Panc1 (cell line): ENCODE measurements at places on chromosomes 11 and 22. TPM values are rescaled to one million over a fixed set of nuclear protein-coding genes. Genes with fewer than 3 reads are reported as not detected.

TRIM6 gene
- total RNA-seq: 53.8 TPM

TMEM132A gene
- total RNA-seq: 154 TPM

LRP5 gene
- 171 TPM for total RNA-seq

CLCF1 gene
- 9.3 TPM for total RNA-seq

BET1L gene
- 89.0 TPM for total RNA-seq

PGR gene
- total RNA-seq: not detected

ENTHD1 gene
- not detected for total RNA-seq

SLC22A9 gene
- total RNA-seq: not detected
